Thyroid gland (tissue), 4 donors: ENCODE measurements at places on chromosomes 5 and 9. TPM values are rescaled to one million over a fixed set of nuclear protein-coding genes. Genes with fewer than 3 reads are reported as not detected.

Gene FAM221B
- not detected for total RNA-seq

- no peaks in the 10 kb centered on the region for H3K27me3 ChIP-seq
- no peak for DNase-seq
- peaks cover 28% of the 10 kb centered on the region for H3K4me1 ChIP-seq
- no peak overlapping the region for H3K27ac ChIP-seq
- H3K36me3 ChIP-seq = no peaks in the 10 kb centered on the region
- no peak overlapping the region for H3K4me3 ChIP-seq
Measured at GRCh38 chr5:140043508-140043872, 391 bp upstream of the NRG2 start.

- no peak overlapping the region for H3K4me3 ChIP-seq
- no peak for DNase-seq
Measured at GRCh38 chr9:135826188-135826545, 81.2 kb downstream of the CAMSAP1 start.

- DNase-seq = no peak
- peaks cover 7% of the 10 kb centered on the region for H3K4me1 ChIP-seq
- no peak overlapping the region for H3K27ac ChIP-seq
- H3K4me3 ChIP-seq = no peak overlapping the region
- no peaks in the 10 kb centered on the region for H3K27me3 ChIP-seq
Measured at GRCh38 chr5:150036513-150036912, 36.0 kb downstream of the HMGXB3 start.

GRCh38 chr9:1042466-1042865 lies 7.7 kb upstream of the DMRT2 start:
- no peaks in the 10 kb centered on the region for H3K36me3 ChIP-seq
- no peak for DNase-seq
- peaks cover 15% of the 10 kb centered on the region for H3K4me1 ChIP-seq
- no peak overlapping the region for H3K4me3 ChIP-seq
- no peak overlapping the region for H3K27ac ChIP-seq

GRCh38 chr9:129283705-129284606 lies 105.9 kb upstream of the IER5L start:
- no peak overlapping the region for H3K27ac ChIP-seq
- H3K4me1 ChIP-seq = no peaks in the 10 kb centered on the region
- H3K36me3 ChIP-seq = no peaks in the 10 kb centered on the region

- no peak overlapping the region for H3K27ac ChIP-seq
- H3K27me3 ChIP-seq = peaks cover 20% of the 10 kb centered on the region
- H3K4me3 ChIP-seq = no peak overlapping the region
- peaks cover 6% of the 10 kb centered on the region for H3K4me1 ChIP-seq
Measured at GRCh38 chr5:135541807-135542502, 6.2 kb upstream of the NEUROG1 start.

DNA sequence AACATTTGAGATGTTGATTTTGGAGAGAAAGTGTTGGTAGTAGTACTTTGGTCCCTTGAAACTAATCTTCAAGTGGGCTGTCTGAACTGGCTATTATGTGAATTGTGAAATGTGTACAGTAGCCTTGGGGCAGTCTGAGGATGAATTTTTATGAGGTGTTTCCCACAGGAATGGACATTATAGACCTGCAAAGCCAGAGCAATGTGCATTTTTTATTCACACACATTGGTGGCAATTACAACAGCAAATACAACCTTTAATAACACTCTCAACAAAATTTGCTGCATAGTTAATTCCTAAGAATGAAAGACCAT lies 147.0 kb downstream of the PAM start:
- H3K4me1 ChIP-seq = no peaks in the 10 kb centered on the region
- no peak overlapping the region for H3K4me3 ChIP-seq
- H3K27me3 ChIP-seq = no peaks in the 10 kb centered on the region
- DNase-seq = no peak

GRCh38 chr5:76641514-76642120 lies 18.4 kb upstream of the F2RL2 start:
- no peaks in the 10 kb centered on the region for H3K27me3 ChIP-seq
- H3K4me3 ChIP-seq = no peak overlapping the region
- no peak overlapping the region for H3K27ac ChIP-seq
- H3K36me3 ChIP-seq = no peaks in the 10 kb centered on the region

GRCh38 chr5:36423578-36424307 lies 122.0 kb upstream of the RANBP3L start:
- H3K27ac ChIP-seq = no peak overlapping the region
- H3K27me3 ChIP-seq = no peaks in the 10 kb centered on the region
- no peaks in the 10 kb centered on the region for H3K4me1 ChIP-seq

DNA sequence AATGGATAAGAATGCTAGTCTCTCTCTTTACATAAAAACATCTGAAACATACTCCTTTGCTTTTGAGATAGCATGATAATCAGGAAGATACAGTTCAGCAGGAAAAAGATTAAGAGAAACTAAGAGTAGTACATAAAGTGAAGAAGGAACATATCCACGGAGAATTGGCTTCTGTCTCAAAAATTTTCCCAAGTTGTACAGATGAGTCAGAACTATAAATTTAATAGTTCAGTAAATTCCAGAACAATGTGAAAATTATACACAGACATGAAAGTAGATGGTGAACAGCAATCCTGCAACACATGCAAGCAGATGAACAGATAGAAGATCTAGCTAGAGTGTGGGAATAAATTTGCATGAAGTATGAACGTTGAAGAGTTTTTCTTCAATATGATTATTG lies 691.4 kb upstream of the RIOK2 start:
- no peaks in the 10 kb centered on the region for H3K36me3 ChIP-seq
- no peak for DNase-seq
- H3K4me3 ChIP-seq = no peak overlapping the region
- H3K27ac ChIP-seq = no peak overlapping the region
- no peaks in the 10 kb centered on the region for H3K4me1 ChIP-seq

GRCh38 chr5:107294669-107295068 lies 376.1 kb downstream of the EFNA5 start:
- H3K27me3 ChIP-seq = no peaks in the 10 kb centered on the region
- H3K4me3 ChIP-seq = no peak overlapping the region
- H3K27ac ChIP-seq = no peak overlapping the region
- no peaks in the 10 kb centered on the region for H3K36me3 ChIP-seq

DNA sequence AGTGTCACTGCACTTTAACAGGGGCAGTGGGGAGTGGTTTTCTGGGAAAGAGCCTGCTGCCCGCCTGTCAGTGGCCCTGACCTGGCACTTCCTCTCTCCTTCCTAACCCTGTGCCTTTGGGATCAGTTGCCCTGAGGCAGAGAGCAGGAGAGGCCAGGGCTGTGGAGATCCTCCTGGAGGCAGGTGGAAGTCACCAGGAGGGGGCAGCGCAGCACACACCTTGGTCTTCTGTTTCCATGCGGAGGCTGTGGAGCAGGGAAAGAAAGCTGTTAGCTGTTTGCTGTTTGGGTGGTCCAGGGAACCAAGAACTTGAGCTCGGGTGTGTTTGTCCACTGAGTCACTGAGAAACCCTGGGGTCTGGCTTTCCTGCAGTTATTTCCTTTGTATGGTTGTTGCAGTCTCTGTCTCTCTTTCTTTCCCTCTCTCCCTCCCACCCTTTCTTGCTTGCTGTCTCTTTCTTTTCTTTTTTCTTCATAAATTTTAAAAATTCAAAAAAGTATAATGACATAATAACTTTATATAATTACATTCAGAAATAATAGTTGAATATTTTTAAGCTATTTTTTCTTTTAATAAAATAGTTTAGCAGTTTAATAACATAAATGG lies 28.1 kb downstream of the NTRK2 start:
- H3K27me3 ChIP-seq = no peaks in the 10 kb centered on the region
- no peak overlapping the region for H3K4me3 ChIP-seq
- peak; percentile 65 for DNase-seq
- H3K4me1 ChIP-seq = peaks cover 35% of the 10 kb centered on the region
- no peaks in the 10 kb centered on the region for H3K36me3 ChIP-seq

GRCh38 chr9:38059233-38059936 lies 9.6 kb downstream of the SHB start:
- H3K36me3 ChIP-seq = no peaks in the 10 kb centered on the region
- no peaks in the 10 kb centered on the region for H3K27me3 ChIP-seq
- H3K27ac ChIP-seq = no peak overlapping the region
- peaks cover 24% of the 10 kb centered on the region for H3K4me1 ChIP-seq

DNA sequence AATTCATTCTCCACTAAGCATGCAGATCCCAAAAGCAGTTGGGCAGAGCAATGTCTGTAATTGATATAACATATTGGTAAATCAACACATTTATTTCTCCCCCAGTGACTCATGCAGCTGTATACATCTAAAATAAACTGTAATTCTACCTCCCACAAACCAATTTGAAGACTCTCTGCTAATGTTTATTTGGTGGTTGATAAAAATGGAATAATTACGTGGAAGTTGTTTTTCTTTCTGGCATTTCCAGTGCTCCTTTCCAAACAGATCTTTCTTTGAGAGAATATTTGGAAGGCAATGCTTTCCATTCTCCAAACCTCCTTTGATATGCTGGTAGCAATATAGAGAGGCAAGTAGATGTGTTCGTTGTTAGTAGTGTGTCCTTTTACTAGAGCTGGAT lies 194.7 kb downstream of the CHSY3 start:
- DNase-seq = no peak
- no peak overlapping the region for H3K27ac ChIP-seq
- H3K36me3 ChIP-seq = no peaks in the 10 kb centered on the region
- no peaks in the 10 kb centered on the region for H3K27me3 ChIP-seq

Gene IL5
- not detected for total RNA-seq

Gene FYB1
- total RNA-seq = 4.6 TPM

- H3K36me3 ChIP-seq = no peaks in the 10 kb centered on the region
- DNase-seq = no peak
- H3K4me3 ChIP-seq = no peak overlapping the region
- no peaks in the 10 kb centered on the region for H3K27me3 ChIP-seq
Measured at GRCh38 chr9:2496934-2497333, 124.7 kb upstream of the VLDLR start.

Gene SHROOM1
- 7.6 TPM for total RNA-seq

GRCh38 chr9:95103871-95104580 lies 213.5 kb downstream of the FANCC start:
- H3K36me3 ChIP-seq = no peaks in the 10 kb centered on the region
- H3K4me3 ChIP-seq = no peak overlapping the region
- H3K27ac ChIP-seq = no peak overlapping the region
- H3K27me3 ChIP-seq = no peaks in the 10 kb centered on the region
- peaks cover 60% of the 10 kb centered on the region for H3K4me1 ChIP-seq

DNA sequence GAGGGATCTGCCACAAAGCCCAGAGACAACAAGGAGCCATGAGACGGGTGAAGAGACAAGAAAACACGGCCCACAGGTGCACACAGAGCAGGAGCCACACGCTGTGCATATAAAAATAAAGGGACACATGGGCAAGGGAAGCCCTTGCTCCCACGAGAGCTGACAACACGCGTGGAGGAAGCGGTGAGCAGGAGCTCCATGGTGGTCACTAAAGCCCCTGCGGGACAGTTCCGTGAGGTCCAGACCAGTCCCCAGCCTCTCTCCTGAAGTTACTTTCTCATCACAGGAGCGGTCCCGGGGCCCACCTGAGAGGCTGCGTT lies 90.7 kb downstream of the CAMSAP1 start:
- H3K27me3 ChIP-seq = no peaks in the 10 kb centered on the region
- H3K4me3 ChIP-seq = no peak overlapping the region
- no peaks in the 10 kb centered on the region for H3K4me1 ChIP-seq
- peaks cover 58% of the 10 kb centered on the region for H3K36me3 ChIP-seq
- H3K27ac ChIP-seq = no peak overlapping the region

GRCh38 chr5:156920042-156920860 lies 42.8 kb downstream of the TIMD4 start:
- H3K4me3 ChIP-seq = no peak overlapping the region
- H3K4me1 ChIP-seq = peaks cover 13% of the 10 kb centered on the region
- no peaks in the 10 kb centered on the region for H3K27me3 ChIP-seq
- DNase-seq = peak; percentile 11
- H3K27ac ChIP-seq = peak overlapping the region; percentile 35
- H3K36me3 ChIP-seq = no peaks in the 10 kb centered on the region

DNA sequence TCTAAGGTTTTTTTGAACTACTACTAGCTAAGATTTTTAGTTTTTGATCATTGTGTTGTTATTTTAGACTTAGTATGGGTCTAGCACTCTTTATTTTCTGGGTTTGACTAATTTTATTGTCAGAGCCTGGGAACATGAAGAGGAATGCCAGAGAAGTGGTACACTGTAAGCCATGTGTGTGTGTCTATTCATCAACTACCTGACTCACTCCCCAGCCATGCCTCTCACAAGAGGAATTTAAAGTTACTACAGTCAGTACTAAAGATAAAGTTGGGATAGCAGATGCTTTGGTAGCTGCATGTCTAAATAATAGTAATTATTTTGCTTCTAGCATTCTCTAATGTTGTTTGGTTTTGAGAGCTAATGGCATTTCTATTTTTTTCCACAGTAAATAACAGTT lies 264.8 kb downstream of the CSNK1G3 start:
- H3K4me1 ChIP-seq = no peaks in the 10 kb centered on the region
- no peak overlapping the region for H3K27ac ChIP-seq
- no peaks in the 10 kb centered on the region for H3K36me3 ChIP-seq
- H3K27me3 ChIP-seq = no peaks in the 10 kb centered on the region
- H3K4me3 ChIP-seq = no peak overlapping the region
- no peak for DNase-seq
